Activated T-helper 1 cell treated with Interleukin-2 at 50 U/mL for 16 hours (primary cell): ENCODE measurements at places on chromosomes 2 and 18.

DNA sequence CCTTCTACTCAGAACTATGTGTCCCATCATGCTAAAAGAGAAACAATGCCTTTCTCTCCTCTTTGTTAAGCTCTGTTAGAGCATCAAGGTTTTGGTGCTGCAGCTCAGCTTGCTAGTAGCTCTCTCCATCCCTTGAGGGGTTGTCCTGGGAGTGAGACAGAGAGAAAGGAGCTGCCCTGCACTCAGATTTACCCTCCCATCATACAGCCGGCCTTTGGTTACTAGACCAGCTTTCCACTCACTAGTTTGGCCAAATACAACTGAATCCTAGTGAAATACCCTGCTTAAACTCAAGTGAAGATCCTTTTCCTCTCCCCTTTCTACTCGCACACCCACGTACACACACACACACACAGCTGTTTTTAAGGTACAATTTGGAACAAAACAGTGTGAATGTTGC, 2.3 kb upstream of the CHN1 start:
- no peak for DNase-seq

- DNase-seq: no peak
These were observed 37.7 kb downstream of the BCL11A start for GRCh38 chr2:60515721-60516226.

DNA sequence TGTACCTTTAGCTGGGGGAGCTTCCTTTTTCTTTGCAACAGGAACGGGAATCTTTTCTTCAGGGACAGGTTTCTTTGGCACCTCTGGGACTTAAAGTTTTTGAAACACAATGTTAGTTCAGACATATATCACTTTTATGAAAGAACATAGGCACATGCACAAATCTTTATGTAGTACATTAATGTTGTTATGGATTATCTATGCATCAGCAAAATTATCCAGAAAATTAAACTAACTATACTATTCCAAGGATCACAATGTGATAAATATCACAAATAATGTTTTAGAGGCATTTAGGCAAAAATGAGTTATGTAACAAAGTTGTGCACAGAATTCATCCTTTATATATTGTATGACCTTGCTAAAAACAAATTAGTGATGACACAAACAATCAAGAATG, 117.4 kb downstream of the TTN start:
- no peak for DNase-seq

- no peak for DNase-seq
These were observed 630.5 kb upstream of the FANCL start for GRCh38 chr2:58871469-58872142.

GRCh38 chr2:160703648-160704585, 210.3 kb upstream of the RBMS1 start:
- no peak for DNase-seq

- no peak for DNase-seq
These were observed 72.5 kb downstream of the NCAPH start for GRCh38 chr2:96407919-96408550.
